Panc1 (cell line): ENCODE measurements at places on chromosomes 2 and 18. TPM values are rescaled to one million over a fixed set of nuclear protein-coding genes. Genes with fewer than 3 reads are reported as not detected.

CABYR gene
- 29.4 TPM for total RNA-seq

LYPD1 gene
- 0.21 TPM for total RNA-seq

NPAS2 gene
- total RNA-seq: 72.8 TPM

GRHL1 gene
- 4.7 TPM for total RNA-seq

CIB4 gene
- total RNA-seq: 0.33 TPM

NRBP1 gene
- 103 TPM for total RNA-seq

CHAC2 gene
- total RNA-seq: 7.6 TPM

MPP4 gene
- total RNA-seq: not detected

ANO7 gene
- 6.9 TPM for total RNA-seq

SLC8A1 gene
- 0.59 TPM for total RNA-seq
